ENCODE measurements at places on chromosomes 13 and 19.
A peak's percentile ranks its signal among the peaks of the same experiment; 100 is the strongest.

- DNase-seq = no peak
Measured at GRCh38 chr13:76619631-76620030, 266.6 kb downstream of the KCTD12 start.

DNA sequence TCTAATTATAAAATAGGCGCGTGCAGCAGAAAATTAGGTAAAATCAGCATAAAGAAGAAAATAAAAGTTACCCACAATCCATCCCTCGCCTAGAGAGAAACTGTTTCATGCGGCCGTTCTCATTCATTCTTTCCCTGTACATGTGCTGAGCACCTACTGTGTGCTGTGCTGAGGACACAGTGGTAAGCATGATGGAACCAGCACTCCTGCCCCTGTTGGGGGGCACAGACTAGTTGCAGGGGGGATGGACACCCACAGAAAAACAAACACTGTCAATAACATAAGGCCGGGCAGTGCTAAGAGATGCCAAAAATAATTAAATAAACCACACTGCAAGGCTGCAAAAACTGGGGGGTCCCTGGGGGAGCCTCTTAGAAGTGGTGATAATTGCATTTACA is 43.3 kb downstream of the PTPRS start:
- no peak for DNase-seq

GRCh38 chr13:106867249-106867648 is 299.3 kb upstream of the ARGLU1 start:
- no peak for DNase-seq

DNA sequence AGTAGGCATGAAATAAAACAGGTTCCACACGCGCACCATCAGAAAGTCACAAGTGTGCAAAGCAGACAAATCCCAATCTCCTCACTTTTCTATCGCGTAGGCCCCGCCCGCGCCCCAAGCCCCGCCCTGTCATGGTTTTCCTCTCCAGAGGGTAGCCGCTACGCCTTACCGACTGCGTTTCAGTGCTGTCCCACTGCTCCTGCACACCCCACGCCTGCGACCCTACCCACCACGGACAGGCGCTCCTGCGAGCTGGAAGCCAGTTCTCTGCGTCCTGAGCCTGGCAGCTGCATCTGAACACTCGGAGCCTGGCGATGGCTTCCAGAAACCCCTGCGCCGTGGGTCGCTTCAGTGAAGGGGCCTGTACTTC is 379 bp upstream of the ZNF470 start:
- DNase-seq = peak; percentile 64

GRCh38 chr13:59846845-59847620 is 316.7 kb downstream of the DIAPH3 start:
- DNase-seq = no peak

- DNase-seq = peak; percentile 51
Measured at GRCh38 chr19:4803736-4804695, 12.5 kb downstream of the FEM1A start.

DNA sequence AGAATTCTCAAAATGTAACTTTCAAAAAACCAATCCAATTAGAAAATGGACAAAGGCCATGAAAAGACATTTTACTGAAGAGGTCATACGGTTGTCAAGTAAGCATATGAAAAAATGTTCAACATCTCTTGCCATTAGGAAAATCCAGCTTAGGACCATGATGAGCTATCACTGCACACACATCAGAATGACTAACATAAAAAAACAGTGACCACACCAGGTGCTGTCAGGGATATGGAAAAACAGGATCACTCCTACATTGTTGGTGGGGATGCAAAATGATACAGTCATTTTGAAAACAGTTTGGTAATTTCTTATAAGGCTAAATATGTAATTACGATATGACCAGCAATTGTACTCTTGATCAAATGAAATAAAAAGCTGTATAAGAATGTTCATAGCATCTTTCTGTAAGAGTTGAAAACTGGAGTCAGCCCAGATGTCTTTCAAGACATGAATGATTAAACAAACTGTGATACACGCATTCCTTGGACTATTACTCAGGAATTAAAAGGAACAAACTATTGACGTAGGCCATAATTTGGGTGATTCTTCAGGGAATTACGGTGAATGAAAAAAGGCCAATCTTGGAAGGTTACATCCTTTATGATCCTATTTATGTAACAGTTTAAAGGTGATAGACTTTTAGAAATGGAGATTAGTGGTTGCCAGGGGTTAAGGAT is 26.9 kb upstream of the RCBTB2 start:
- DNase-seq = no peak

DNA sequence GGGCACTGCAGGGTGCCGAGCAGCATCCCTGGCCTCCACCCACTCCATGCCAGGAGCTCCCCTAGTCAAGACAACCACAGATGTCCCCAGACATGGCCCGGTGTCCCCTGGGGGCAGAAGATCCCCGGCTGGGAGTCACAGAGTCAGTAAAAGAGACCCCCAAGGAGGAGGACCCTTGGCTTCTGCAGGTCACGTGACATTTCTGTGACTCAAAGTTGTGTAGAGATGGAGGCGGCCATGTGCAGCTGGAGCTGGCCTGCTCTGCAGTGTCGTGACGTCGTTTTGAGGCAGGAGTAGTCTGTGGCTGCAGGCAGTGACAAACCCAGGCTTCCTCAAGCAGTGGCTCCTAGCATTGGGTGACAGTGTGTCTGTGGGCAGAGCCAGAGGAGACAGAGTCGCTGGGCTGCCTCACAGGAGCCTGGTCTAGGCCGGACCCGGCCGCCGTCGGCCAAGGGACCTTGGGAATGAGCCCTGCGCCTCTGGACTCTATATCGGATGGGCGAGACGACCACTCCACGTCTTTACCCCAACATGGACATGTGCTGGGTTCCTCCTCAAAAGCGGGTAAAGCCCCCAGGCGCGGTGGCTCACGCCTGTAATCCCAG is 7.7 kb upstream of the DIRAS1 start:
- DNase-seq = no peak

GRCh38 chr13:27728271-27728670 is 64.0 kb upstream of the GSX1 start:
- peak; percentile 25 for DNase-seq

DNA sequence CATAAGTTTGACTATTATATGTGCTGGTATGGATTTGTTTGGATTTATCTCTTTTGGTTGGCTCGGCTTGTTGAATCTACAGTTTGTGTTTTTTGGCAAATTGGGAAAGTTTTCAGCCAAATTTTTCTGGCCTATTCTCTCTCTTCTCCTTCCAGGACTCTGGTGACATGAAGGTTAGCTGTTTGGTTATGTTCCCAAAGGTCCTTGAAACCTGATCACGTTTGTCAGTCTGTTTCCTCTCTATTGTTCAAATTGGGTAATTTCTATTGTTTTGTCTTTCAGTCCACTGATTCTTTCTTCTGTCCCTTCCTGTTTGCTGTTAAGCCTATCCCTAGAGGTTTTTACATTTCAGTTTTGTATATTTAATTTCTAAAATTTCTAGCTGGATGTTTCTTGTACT is 81.5 kb upstream of the SHISA2 start:
- no peak for DNase-seq
